Panc1 (cell line): ENCODE measurements at places on chromosomes 6 and 20. TPM values are rescaled to one million over a fixed set of nuclear protein-coding genes. Genes with fewer than 3 reads are reported as not detected.

The MCHR2 gene
- not detected for total RNA-seq

The RREB1 gene
- 30.7 TPM for total RNA-seq

The FLRT3 gene
- 0.67 TPM for total RNA-seq

The PPIL6 gene
- 2.2 TPM for total RNA-seq
